Smooth muscle cell of bladder (primary cell): ENCODE measurements at places on chromosomes 5 and 9. TPM values are rescaled to one million over a fixed set of nuclear protein-coding genes. Genes with fewer than 3 reads are reported as not detected.

The KCNT1 gene
- total RNA-seq = not detected in 2 replicates

The EIF4E1B gene
- total RNA-seq = not detected in 2 replicates

The MARCOL gene
- total RNA-seq = 4.0 and 8.3 TPM in 2 replicates

The KIF27 gene
- total RNA-seq = 3.8 and 5.1 TPM in 2 replicates

The PCDHB4 gene
- total RNA-seq = 0.09 and 0.14 TPM in 2 replicates

The LCN15 gene
- total RNA-seq = not detected in 2 replicates

The NHP2 gene
- total RNA-seq = 91.4 and 95.0 TPM in 2 replicates

The CCDC171 gene
- total RNA-seq = 1.7 and 2.3 TPM in 2 replicates

The GAS1 gene
- total RNA-seq = 85.8 and 306 TPM in 2 replicates

The OR1L8 gene
- total RNA-seq = not detected in 2 replicates

The ANKH gene
- total RNA-seq = 10.4 and 22.1 TPM in 2 replicates

The COL15A1 gene
- total RNA-seq = 164 and 267 TPM in 2 replicates

The PCDHGA4 gene
- 3.3 and 4.5 TPM in 2 replicates for total RNA-seq

The SLC25A2 gene
- 0.14 and 0.18 TPM in 2 replicates for total RNA-seq

The FOXD1 gene
- 0.28 and 0.65 TPM in 2 replicates for total RNA-seq

The PTGDS gene
- 2.3 and 14.1 TPM in 2 replicates for total RNA-seq

The IFNA21 gene
- total RNA-seq = not detected in 2 replicates

The CDKN2B gene
- 18.5 and 37.2 TPM in 2 replicates for total RNA-seq

The PFN3 gene
- not detected in 2 replicates for total RNA-seq

The RNF208 gene
- under 0.01 and 0.18 TPM in 2 replicates for total RNA-seq

The BNC2 gene
- total RNA-seq = 27.5 and 27.6 TPM in 2 replicates

The SPINK7 gene
- total RNA-seq = not detected in 2 replicates

The HRH2 gene
- not detected in 2 replicates for total RNA-seq

The ITGA1 gene
- 32.2 and 40.2 TPM in 2 replicates for total RNA-seq

The CEP72 gene
- total RNA-seq = 1.1 and 2.0 TPM in 2 replicates
